ENCODE measurements at places on chromosomes 2 and 18. TPM values are rescaled to one million over a fixed set of nuclear protein-coding genes. Genes with fewer than 3 reads are reported as not detected.

GRCh38 chr2:127508023-127508630 is 18.2 kb downstream of the IWS1 start:
- no peak for DNase-seq

GRCh38 chr2:74502720-74503505 is 3.5 kb upstream of the LBX2 start:
- peak; percentile 96 for DNase-seq

DNA sequence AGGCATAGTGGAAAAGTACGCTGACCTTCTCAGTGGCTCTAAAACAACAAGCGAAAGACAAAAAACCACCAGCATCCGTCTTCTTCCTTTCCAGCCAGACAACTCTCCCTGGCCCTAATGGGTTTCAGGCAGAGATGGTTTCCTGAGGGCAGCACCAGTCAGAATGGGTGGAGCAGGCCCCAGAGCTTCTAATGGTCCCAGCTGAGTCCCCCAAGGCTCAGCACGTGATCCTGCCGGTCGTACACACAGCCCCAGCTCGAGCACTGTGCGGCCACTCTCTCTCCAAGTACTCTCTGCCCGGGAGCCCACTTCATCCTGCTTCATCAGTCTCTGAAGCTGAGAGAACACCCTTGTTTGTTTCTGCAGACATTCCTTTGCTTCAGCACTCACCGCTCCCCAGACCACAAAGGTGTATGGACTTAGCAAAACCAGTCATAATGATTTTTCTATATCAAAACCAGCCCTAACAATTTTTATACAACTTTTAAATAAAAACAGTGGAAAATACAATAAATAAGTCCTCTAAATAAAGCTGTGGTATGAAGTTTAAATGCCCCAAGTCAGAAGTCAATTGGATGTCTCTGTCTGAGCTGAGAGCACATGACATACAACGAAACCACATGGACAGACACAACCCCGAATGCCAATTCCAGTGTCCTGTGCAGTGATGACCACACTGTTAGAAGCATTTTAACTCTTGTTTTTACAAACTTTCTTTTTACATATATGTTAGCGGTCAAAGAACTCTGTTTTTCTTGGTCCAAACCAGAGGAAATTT is 63.9 kb downstream of the PARD6G start:
- DNase-seq = no peak

- DNase-seq = no peak
These were observed 32.9 kb upstream of the PIK3C3 start for GRCh38 chr18:41922176-41922575.

GRCh38 chr18:66329716-66330115 is 274.2 kb downstream of the CDH19 start:
- no peak for DNase-seq

- DNase-seq = no peak
These were observed 626.2 kb upstream of the CDH7 start for GRCh38 chr18:65124633-65125032.

- DNase-seq = no peak
These were observed 48.5 kb upstream of the PROKR1 start for GRCh38 chr2:68594674-68595492.

- DNase-seq = no peak
These were observed 2.7 kb downstream of the ZAP70 start for GRCh38 chr2:97715951-97716694.

DNA sequence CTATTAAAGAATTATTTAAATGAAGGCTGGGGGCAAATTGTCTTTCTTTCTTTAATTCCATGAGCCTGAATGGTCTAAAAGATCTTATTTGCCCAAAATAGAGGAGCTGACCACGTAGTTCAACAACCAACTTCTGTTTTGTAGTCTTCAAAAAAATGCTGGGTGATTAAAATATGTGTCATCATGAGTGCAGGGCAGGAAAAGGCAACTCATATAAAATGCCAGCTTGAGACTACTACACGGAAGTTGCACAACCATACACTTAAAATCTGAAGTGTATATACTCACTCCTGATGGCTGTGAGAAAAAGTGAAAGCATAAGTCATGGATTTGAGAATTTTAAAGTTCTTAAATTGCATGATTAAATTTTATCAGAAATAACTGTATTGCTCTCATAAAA is 210.9 kb downstream of the DYM start:
- DNase-seq = no peak

- DNase-seq = no peak
These were observed 45.5 kb downstream of the EML4 start for GRCh38 chr2:42214669-42215068.

DNA sequence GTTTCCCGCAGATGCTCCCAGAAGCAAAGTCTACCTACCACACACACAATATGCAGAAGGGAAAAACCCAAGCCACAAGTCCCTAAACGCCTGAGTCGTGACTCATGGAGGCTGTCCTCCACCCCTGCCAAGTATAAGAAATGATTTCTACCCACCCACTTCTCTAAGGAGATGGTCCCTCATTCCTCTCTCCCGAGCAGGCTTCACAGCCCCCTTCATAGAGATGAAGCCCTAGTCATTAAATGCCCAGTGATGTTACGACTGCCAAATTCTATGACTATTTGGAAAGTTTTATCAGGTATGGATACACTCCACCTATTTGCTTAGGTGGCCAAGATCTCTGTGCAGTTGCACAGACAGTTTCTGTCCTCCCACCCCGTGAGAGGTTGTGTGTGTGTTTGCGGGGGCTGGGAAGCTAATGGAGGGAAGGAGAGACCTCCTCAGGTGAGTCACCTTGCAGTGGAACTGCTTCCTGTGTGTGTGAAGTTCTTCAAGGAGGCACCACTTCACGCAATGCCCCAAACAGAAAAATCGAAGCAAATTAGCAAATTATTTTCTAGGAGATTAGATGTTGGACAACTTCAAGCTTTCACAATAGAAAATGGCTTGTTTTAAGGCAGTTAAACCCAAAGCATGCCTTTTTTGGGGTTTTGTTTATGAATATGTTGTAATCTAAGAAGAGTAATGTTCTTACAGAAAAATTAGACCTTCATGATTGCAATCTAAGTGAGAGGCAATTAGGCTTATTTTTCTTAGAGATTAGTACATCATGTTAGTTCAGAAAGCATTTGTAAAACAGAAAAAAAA is 175.2 kb downstream of the TGIF1 start:
- DNase-seq = no peak

DNA sequence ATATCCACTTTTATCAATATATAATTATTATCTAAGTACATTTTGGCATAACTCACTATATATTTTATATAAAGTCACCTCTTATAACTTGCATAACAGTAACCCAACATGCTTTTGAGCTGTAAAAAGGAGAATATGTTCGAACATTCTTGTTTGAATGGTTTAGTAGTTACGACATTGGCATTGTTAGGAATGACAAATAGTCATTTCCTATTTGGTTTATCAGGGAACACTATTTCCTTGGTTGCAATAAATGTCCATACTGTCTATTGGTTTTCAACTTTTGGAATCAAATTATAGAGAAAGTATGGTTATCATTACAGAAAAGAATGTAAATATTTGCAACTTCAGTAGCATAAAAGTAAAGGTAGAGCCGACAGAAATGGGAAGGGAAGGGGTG is 124.1 kb downstream of the PARD3B start:
- DNase-seq = no peak

GRCh38 chr2:52936029-52936428 is 831.6 kb upstream of the CHAC2 start:
- no peak for DNase-seq

- no peak for DNase-seq
These were observed 172.3 kb downstream of the IKZF2 start for GRCh38 chr2:212979046-212979612.

DNA sequence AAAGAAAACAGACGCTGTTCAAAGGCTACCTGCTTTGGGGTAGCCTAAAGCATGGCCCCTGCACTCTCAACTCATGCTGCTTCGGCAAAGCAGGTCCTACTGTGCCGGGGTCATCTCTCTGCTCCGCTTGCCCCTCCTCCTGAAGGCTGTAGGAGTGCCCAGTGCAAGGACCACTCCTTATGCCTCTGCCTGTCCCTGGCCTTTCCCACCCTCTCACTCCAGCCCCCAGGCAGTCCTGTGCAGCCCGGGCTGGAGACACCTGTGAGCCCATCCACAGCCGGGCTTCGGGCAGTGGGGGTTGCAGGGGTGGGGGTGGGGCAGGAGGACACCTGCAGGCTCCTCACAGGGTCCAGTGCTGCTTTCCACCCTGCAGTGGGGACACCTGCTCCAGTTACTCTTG is 69.1 kb downstream of the ACKR3 start:
- DNase-seq = peak; percentile 90

- no peak for DNase-seq
These were observed 59.4 kb downstream of the DGKD start for GRCh38 chr2:233413559-233414272.

DNA sequence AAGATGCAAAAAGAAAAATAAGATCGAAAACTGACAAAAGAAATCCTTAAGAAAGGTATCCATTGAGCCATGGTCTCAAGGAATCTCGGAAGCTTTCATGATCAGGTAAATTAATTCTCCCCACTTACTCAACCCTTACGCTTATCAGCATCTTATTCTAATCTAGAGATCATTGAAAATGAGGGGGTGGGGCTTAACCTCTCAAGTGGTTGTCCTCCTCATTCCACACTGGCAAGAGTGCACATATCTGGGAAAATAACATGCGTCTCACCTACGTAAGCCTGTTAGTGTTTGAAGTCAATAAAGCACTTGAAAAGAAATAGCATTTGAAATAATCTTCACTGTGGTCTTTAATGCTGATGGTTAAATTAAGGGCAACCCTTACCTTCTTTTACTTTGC is 82.5 kb upstream of the NEUROD1 start:
- no peak for DNase-seq

KIAA2012 gene
- total RNA-seq = not detected

GREB1L gene
- 16.0 TPM for total RNA-seq

TFCP2L1 gene
- total RNA-seq = 0.42 TPM

GALR1 gene
- 0.33 TPM for total RNA-seq

ICOS gene
- not detected for total RNA-seq

PARD3B gene
- 35.4 TPM for total RNA-seq

NEU2 gene
- total RNA-seq = not detected

Measured in esophagus muscularis mucosa (tissue), 4 donors.